ENCODE measurements at places on chromosomes 12 and 14.
A peak's percentile ranks its signal among the peaks of the same experiment; 100 is the strongest.

- DNase-seq, result no peak
These were observed 1.7 kb upstream of the VASH1 start for GRCh38 chr14:76759589-76759988.

GRCh38 chr12:102811110-102811737 lies 105.8 kb downstream of the PAH start:
- DNase-seq, result no peak

DNA sequence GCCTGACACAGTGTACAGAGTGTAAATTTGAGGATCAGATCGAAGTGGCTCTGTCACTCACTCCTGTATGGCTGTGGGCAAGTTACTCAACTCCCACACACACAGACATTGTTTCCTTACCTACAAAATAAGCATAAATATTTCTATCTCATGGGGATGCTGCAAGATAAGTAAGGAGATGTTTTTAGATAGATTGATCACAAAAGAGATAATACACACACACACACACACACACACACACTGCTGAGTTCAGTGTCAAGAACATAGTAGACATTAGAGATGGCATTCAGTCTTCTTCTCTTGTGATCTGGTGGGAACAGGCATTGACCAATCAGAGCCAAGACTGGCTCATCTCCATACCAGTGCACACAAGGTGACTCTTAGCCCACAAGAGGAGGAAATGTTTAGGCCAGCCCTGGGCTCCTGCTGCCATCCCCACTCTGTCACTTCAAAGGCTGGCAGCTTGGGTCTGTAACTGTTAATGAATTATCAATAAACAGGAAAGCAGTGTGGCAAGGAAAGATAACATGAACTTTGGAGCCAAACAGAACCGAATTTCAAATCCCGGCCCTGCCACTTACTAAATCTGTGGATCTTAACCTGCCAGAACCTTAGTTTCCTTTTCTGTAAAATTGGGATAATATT lies 3.4 kb upstream of the RNASE8 start:
- DNase-seq, result no peak

- no peak for DNase-seq
These were observed 31.5 kb downstream of the CCNK start for GRCh38 chr14:99512571-99513182.

DNA sequence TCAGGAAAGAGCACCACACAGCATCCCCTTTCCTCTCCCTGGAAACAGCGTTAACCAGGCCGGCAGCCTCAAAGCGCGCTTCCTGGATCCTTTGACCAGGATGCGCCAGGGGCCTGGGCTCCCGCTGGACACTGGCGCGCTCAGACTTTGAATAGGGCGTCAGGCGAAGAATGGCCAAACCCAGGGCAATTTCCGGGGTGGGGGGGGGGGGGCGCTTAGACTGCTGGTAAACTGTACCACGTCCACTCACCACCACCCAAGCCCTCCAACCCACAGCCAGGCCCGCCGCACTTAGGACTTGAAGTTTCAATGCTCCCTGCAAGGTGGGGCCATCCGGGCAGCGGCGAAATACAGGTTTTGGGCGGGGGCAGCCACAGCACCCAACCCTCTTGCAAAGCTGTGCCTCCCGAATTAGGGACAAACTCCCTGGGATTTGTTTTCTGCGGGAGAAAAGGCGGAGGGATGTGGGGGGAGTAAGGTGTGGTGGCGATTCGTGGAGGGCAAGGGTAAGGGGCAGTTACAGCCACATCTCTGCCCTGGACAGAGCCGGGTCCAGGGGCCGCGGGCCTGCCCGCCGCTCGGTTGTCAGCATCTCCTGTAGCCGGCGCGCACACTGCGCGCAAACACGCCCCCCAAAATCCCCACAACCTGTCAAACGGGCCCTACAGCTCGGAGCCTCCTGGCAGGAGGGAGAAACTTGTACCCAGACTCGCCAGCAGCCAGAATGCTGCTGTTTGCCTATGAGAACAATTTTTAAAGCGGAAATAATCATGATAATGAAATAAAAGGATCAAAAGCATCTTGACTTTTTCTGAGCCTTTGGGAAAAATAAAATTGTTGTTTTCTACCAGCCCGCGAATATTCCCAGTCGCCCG lies 958 bp downstream of the RTN1 start:
- DNase-seq, result no peak

DNA sequence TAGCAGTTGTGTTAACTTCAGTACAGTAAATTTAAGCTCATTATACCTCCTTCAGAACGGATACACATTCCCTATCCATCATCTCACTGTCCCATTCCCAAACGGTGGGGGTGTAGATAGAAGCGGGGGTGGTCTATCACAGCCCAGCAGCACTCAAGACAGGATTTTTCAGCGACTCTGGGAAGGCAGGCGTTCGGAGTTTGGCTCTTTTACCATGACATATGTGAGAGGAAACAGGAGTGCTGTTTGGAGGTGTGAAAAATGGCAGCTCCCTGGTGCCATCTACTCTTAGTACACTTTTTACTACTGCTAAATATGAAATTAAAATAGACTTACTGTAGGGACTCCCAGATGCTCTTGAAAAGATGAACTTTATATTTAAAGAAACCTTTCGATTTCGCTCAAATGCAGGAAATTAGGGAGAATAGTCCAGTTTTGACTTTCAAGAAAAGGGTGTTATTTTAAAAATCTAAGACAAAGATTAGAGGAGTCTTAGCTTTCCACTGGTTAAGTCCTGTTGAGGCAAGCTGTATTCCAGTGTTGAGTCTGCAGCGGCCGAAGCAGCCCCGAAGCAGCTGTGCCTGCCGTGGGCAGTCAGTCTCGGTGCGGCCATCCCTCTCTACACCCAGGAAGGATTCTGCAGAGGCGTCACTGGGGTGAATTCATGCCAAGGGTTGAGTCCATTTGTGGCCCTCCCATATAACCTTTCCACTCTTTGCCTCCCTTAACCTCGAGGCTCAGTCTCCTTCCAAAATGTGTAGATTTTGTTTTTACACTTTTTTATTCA lies 42.1 kb downstream of the KCNMB4 start:
- no peak for DNase-seq

DNA sequence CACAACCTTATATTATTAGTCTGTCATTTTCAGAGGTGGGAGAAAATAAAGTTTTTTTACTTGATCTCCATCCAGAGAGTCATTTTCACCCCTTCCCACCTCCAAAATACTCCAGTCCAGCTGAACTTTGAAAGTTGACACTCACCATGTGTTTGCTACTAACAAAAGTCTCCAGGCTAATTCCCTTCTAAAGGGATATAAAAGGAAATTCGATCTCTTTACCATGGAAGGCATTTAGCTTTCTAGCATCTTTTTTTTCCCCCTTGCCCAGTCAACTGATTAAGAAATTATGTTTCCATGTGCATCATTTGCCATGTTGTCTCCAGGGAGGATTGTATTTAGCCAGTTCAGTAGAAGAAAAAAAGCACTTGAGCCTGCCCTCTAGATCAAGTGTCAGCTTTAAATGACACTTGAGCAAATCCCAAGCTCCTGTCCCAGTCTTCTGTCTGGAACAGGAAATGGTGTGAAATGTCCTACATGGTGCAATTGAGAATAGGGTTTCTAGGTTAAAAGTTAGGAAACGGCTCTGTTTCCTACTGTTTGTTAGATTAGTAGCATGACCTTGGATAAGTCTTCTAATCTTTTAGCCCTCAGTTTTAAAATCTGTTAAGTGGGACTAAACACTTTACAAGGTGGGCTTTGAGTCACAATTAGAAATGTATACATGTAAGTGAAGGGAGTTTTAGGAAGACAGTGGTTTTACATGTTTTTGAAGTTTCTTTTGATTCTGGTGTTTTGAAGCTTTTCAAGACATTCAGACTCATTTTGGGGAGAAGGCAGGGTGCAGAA lies 67.2 kb downstream of the GNS start:
- DNase-seq, result peak; percentile 45

GRCh38 chr14:55454264-55455002 lies 14.0 kb upstream of the TBPL2 start:
- DNase-seq, result peak; percentile 98

DNA sequence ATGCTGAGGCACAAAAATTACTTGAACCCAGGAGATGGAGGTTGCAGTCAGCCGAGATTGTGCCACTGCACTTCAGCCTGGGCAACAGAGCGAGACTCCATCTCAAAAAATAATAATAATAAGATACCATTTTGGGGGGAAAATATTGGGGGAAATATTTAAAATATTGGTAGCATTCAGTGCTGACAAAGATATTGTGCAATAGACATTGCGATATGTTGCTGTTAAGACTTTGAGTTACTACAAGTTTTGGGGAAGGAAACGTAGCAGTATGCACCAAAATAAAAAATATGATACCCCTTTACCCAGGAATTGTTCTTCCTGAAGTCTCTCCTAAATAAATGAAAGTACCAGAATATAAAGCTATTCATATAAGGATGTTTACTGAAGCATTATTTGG lies 37.7 kb upstream of the MYBPC1 start:
- no peak for DNase-seq

GRCh38 chr14:78450669-78451318 lies 280.6 kb downstream of the NRXN3 start:
- no peak for DNase-seq

DNA sequence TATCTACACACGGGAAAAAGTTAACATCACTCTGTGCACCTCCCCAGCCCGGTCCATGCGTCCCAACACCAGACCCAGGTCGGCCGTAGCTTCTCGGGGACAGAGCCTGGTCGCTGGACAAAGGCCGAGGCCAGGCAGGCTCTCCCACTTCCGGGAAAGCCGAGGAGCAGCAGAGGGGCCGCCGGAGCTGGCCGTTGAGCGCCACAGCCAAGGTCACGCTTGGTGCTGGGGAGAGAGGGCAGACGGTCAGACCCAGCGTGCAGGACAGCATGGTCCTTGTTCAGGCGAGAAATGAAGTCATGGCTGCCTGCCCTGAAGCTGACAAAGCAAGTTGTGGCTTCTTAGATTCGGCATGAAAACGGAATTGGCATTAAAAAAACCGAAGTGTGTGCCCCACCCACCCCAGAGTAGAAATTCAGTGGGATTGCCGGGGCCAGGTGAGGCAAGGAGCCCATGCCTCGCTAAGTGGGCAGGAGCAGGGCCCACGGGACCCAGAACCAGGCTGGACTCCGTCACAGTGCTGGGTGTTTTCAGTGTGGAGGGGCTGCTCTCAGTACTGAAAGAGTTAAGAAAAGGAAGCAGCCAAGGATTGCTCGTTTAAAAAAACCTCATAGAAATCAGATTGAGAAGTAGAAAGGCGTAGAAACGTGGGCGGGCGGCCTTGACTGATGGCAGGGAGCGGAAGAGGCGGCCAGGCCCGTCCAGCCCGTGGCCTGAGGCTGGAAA lies 4.3 kb downstream of the ARL6IP4 start:
- DNase-seq, result no peak

DNA sequence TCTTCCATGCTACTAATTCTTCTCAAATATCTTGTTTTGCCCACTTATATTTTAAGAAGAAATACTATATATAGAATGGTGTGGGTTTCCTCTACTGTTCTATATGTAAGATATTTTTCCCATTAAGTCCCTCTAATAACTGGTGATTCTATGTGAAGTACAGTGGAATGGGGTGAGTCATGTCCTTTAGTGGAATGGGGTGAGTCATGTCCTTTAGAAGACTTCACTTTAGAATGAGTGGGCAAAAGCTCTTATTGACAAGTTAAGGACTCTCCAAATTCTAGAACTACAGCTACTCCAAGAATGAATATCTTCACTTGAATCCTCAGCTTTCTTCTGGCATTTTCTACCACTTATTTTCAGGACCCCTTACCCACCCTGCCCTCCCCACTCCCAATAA lies 349.9 kb downstream of the ETNK1 start:
- DNase-seq, result no peak

DNA sequence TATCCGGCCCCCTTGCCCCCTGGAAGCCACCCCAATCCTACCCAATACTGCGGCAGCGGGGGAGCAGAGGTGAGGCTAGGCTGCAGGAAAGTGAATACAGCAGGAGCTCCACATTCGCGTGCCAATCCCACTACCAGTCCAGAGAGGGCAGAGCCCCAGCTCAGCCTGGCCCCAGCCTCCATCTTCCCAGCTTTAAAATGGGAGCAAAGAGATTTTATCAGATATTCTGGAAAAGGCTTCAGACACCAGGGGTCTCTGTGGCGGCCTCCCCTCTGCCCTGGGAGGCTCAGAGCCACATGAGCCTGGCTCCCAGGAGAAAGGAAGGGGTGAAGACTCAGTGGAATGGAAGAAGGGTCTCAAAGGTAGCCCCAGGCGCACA lies 72.7 kb downstream of the NCOR2 start:
- DNase-seq, result no peak

GRCh38 chr12:126558219-126558618 lies 1493.0 kb downstream of the AACS start:
- DNase-seq, result no peak
